ENCODE measurements at places on chromosomes 4 and X. TPM values are rescaled to one million over a fixed set of nuclear protein-coding genes. Genes with fewer than 3 reads are reported as not detected.
A peak's percentile ranks its signal among the peaks of the same experiment; 100 is the strongest.

The MAP7D3 gene
- 2.7 TPM for polyA plus RNA-seq

The ZXDA gene
- polyA plus RNA-seq: 0.90 TPM

The CT45A3 gene
- not detected for polyA plus RNA-seq

The LEF1 gene
- 16.7 TPM for polyA plus RNA-seq

The ZCCHC12 gene
- not detected for polyA plus RNA-seq

The ART3 gene
- polyA plus RNA-seq: not detected

The DCAF12L2 gene
- polyA plus RNA-seq: not detected

The MAGIX gene
- 2.2 TPM for polyA plus RNA-seq

The GPM6B gene
- polyA plus RNA-seq: 0.11 TPM

The PPA2 gene
- polyA plus RNA-seq: 91.4 TPM

- no peak for DNase-seq
- peaks cover 3% of the 10 kb centered on the region for H3K4me1 ChIP-seq
- H3K36me3 ChIP-seq: no peaks in the 10 kb centered on the region
- no peak overlapping the region for H3K4me3 ChIP-seq
- H3K27me3 ChIP-seq: peaks cover 4% of the 10 kb centered on the region
- H3K27ac ChIP-seq: no peak overlapping the region
Observed at GRCh38 chr4:140653718-140654494, 85.1 kb upstream of the UCP1 start.

- no peaks in the 10 kb centered on the region for H3K4me1 ChIP-seq
- peaks cover 1% of the 10 kb centered on the region for H3K27me3 ChIP-seq
- no peak for DNase-seq
- H3K27ac ChIP-seq: no peak overlapping the region
- no peaks in the 10 kb centered on the region for H3K36me3 ChIP-seq
Observed at GRCh38 chr4:111630705-111631104, 514.5 kb upstream of the FAM241A start.

DNA sequence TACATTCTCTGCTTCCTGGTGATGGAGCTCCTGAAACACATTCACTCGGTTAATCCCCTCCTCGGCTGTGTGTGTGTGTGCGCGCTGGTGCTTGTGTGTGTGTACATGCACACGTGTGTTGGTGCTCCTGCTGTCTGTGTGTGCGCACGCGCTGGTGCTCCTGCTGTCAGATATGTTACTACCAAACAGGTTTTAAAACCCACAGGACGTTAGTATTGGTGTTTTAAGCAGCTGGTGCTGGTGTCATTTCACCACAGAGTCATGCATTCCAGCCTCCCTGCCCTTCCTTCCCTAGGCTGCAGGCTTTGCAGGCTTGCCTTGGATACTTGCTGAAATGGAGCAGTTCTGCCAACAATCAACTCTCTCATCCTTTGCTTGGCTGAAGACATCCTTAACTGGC, 48.1 kb upstream of the CPLX1 start:
- H3K4me3 ChIP-seq: no peak overlapping the region
- peaks cover 11% of the 10 kb centered on the region for H3K4me1 ChIP-seq
- H3K36me3 ChIP-seq: peaks cover 23% of the 10 kb centered on the region
- H3K27ac ChIP-seq: no peak overlapping the region
- DNase-seq: no peak

DNA sequence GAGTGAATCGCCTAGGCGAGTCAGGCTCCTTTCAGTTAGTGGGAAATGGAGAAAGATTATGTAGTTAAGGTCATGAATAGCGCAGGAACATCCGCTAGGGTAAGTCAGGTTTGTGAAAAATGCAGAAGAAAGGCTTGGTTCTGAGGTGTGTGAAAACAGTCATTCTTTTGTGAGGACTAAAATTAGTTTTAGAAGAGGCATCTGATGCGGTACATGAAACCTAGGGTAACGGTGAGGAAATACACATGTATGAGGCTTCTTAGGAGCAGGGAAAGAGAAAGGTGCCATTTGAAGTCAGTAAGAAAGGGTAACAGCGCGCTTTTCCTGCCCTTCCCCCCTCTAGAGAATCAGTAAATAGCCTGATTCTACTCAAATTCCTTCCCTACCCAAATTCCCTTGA, 570 bp upstream of the RNF128 start:
- no peak overlapping the region for H3K27ac ChIP-seq
- no peak overlapping the region for H3K4me3 ChIP-seq
- H3K4me1 ChIP-seq: no peaks in the 10 kb centered on the region
- no peak for DNase-seq

DNA sequence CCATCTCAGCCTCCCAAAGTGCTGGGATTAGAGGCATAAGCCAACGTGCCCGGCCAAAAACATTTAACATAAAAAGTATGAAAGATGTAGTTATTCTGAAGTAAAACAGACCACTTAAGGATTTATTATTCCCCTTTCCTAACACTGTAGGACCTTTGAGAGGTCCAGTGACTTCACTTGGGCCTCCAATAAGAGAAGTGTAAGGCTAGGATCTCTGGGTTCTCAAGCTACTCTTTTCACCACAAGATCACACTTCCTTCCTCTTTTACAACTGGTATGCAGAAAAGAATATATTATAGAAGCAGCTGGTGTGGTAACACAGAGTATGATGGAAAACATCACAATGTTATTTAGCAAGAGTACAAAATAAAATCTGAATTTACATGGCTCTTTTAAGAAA, 30.2 kb upstream of the CCNG2 start:
- no peak for DNase-seq
- H3K4me3 ChIP-seq: peak overlapping the region; percentile 4
- H3K36me3 ChIP-seq: no peaks in the 10 kb centered on the region
- peak overlapping the region; percentile 59 for H3K27ac ChIP-seq

GRCh38 chrX:119981286-119982070, 37.9 kb upstream of the NKAP start:
- no peak overlapping the region for H3K27ac ChIP-seq
- no peak for DNase-seq
- peaks cover 7% of the 10 kb centered on the region for H3K27me3 ChIP-seq
- no peaks in the 10 kb centered on the region for H3K36me3 ChIP-seq
- no peaks in the 10 kb centered on the region for H3K4me1 ChIP-seq

GRCh38 chrX:38275615-38276014, 51.7 kb downstream of the RPGR start:
- H3K36me3 ChIP-seq: no peaks in the 10 kb centered on the region
- H3K27me3 ChIP-seq: peaks cover 4% of the 10 kb centered on the region
- no peak overlapping the region for H3K4me3 ChIP-seq
- DNase-seq: no peak

DNA sequence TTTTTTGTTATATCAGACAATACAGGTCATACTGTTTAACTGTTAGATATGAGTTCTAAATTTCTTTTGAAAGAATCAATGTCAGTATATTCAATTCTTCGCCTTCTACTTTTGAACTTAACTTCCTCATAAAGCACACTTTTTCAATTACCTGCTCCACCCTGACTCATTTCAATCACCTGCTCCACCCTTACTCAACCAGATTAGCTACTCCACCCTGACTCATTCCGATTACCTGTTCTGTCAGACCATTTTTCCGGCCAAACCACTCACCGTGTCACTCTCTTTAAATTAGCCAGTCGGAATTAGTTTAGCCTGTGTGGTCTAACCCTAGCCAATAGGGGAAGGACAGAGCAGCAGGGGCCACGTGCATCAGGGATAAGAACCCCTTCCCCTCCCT, 751.8 kb upstream of the POU3F4 start:
- no peak overlapping the region for H3K27ac ChIP-seq
- no peak for DNase-seq
- no peaks in the 10 kb centered on the region for H3K36me3 ChIP-seq

DNA sequence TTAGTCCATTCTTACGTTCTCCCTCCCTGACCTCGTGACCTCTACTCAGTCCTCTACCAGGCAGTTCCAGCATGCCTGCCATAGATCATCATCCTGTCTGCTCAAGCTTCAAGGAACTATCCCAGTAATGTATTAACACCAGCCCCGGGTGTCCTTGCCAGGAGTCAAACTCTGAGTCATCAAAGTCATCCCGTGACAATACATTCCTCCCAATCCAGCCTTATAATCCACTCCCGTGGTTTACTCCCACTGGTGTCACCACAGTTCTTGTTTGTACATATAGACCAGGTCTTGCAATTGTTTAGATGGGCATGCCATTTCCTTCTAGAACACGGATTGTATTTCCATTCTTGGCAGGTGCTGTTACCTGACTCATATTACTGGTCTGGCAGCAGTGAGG, 68.7 kb upstream of the TAB3 start:
- no peak overlapping the region for H3K27ac ChIP-seq
- H3K4me1 ChIP-seq: no peaks in the 10 kb centered on the region
- peaks cover 4% of the 10 kb centered on the region for H3K27me3 ChIP-seq
- no peaks in the 10 kb centered on the region for H3K36me3 ChIP-seq
- H3K4me3 ChIP-seq: no peak overlapping the region

- peaks cover 9% of the 10 kb centered on the region for H3K36me3 ChIP-seq
- DNase-seq: peak; percentile 19
- H3K27ac ChIP-seq: peak overlapping the region; percentile 24
- H3K4me1 ChIP-seq: peaks cover 8% of the 10 kb centered on the region
- H3K4me3 ChIP-seq: no peak overlapping the region
Observed at GRCh38 chrX:63686878-63687714, 97.9 kb downstream of the ARHGEF9 start.

- H3K27me3 ChIP-seq: peaks cover 23% of the 10 kb centered on the region
- DNase-seq: peak; percentile 62
- peak overlapping the region; percentile 97 for H3K27ac ChIP-seq
- H3K4me1 ChIP-seq: peaks cover 98% of the 10 kb centered on the region
- peak overlapping the region; percentile 68 for H3K4me3 ChIP-seq
Observed at GRCh38 chr4:7967501-7968261, 28.0 kb upstream of the AFAP1 start.

GRCh38 chr4:26607776-26608175, 23.9 kb downstream of the TBC1D19 start:
- no peak for DNase-seq
- H3K4me3 ChIP-seq: no peak overlapping the region
- no peaks in the 10 kb centered on the region for H3K36me3 ChIP-seq
- H3K27me3 ChIP-seq: no peaks in the 10 kb centered on the region

- no peak overlapping the region for H3K4me3 ChIP-seq
- H3K36me3 ChIP-seq: no peaks in the 10 kb centered on the region
- DNase-seq: no peak
Observed at GRCh38 chr4:186819342-186820086, 95.9 kb upstream of the FAT1 start.

DNA sequence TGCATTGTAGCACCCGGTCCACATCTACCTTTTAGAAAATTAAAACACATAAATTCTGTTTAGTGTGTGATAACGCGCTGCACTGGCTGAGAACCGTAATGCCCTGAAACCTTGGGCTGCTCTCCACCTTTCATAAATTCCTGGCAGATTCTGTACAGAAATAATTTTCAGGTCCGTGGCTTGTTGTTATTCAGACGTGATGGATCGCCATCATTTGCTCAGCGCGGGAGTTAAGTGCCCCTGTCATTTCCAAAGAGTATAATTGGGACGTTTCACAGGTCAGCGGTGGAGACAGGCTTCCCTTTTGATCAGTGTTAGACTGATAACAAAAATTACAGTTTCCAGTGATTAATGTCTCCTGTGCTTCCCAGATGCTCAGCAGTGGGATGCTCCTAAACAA, 16.5 kb downstream of the UVSSA start:
- no peak overlapping the region for H3K4me3 ChIP-seq
- H3K4me1 ChIP-seq: no peaks in the 10 kb centered on the region
- no peaks in the 10 kb centered on the region for H3K27me3 ChIP-seq
- no peak overlapping the region for H3K27ac ChIP-seq
- H3K36me3 ChIP-seq: peaks cover 3% of the 10 kb centered on the region

DNA sequence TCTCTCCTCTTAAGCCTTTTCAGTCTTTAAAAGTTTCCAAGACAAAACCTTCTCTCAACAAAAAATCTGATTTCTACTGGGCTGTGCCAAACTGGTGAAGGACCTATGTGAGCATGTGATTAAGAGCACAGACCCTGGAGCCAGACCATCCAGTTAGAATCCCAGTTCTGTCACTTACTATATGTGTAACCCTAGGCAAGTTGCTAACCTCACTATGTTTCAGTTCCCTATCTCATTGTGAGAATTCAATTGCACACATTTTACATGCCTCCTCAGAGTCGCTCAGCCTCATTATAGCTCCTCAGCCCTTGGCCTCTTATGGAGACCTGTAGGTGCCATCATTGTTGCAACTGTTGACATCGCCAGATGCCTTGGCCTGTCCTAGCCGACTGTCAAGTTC, 54.1 kb upstream of the VEGFD start:
- H3K4me3 ChIP-seq: no peak overlapping the region
- peaks cover 10% of the 10 kb centered on the region for H3K27me3 ChIP-seq
- DNase-seq: no peak
- H3K27ac ChIP-seq: no peak overlapping the region

DNA sequence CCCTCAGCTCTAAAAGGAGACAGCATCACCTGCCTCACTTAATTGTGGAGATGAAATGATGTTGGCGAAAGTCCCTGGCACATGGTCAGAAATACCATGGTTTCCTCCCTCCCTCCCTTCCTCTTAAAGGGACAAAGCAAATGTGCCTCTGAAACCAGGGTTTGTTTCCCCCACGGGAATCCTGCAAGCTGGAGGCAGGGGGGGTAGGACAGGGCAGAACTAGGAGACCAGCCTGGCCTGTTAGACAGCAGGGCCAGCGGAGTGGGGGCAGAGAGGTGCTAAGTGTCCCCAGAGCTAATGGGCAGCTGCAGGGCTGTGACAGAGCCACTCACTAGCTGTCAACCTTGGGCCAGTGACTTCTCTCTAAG, 5.7 kb downstream of the RTL5 start:
- peaks cover 10% of the 10 kb centered on the region for H3K27me3 ChIP-seq
- H3K4me3 ChIP-seq: no peak overlapping the region
- peaks cover 55% of the 10 kb centered on the region for H3K4me1 ChIP-seq
- DNase-seq: no peak
- H3K36me3 ChIP-seq: no peaks in the 10 kb centered on the region

DNA sequence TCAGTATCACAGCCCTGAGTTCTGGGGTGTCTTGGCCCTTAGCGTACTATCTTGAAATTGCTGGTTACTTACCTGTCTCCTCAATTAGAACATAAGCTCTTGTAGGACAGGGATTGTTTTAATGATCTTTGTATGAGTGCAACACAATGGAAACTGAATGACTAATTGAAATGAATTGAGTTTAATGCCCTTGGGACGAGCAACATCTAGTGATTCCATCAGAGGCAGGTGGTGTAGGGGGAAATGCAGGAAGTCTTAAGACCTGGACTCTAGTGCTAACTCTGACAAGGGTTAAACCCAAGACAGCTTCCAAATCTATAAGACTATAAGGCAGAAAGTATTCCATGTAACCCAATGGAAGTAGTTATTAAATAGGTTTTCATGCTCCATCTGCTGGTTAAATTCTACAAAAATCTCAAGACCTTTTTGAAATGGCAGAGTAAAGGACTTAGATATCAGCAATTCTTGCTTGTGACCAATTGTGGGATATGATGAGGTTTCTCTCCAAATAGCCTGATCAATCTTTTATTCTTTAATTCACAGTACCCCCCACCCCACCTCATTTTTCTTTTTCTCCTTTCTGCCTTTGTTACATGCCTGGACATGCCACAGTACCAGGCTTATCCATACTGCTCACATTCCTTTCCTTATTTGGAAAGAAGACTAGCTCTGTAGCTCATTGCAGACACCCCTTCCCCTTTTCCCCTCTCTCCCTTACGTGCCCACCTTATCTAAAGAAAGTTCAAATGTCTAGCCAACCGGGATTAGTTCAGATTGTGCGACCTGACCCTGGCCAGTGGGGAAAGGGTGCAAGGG, 340.8 kb downstream of the PAPSS1 start:
- no peak overlapping the region for H3K27ac ChIP-seq
- no peak for DNase-seq
- H3K36me3 ChIP-seq: no peaks in the 10 kb centered on the region
- H3K4me3 ChIP-seq: no peak overlapping the region
- no peaks in the 10 kb centered on the region for H3K27me3 ChIP-seq
- no peaks in the 10 kb centered on the region for H3K4me1 ChIP-seq

GRCh38 chr4:18202486-18202885, 180.9 kb upstream of the LCORL start:
- no peaks in the 10 kb centered on the region for H3K36me3 ChIP-seq
- H3K4me3 ChIP-seq: no peak overlapping the region
- H3K27ac ChIP-seq: no peak overlapping the region
- no peaks in the 10 kb centered on the region for H3K4me1 ChIP-seq
- no peak for DNase-seq

Measured in immature natural killer cell (primary cell).